ENCODE measurements at places on chromosomes 2 and 18.

DNA sequence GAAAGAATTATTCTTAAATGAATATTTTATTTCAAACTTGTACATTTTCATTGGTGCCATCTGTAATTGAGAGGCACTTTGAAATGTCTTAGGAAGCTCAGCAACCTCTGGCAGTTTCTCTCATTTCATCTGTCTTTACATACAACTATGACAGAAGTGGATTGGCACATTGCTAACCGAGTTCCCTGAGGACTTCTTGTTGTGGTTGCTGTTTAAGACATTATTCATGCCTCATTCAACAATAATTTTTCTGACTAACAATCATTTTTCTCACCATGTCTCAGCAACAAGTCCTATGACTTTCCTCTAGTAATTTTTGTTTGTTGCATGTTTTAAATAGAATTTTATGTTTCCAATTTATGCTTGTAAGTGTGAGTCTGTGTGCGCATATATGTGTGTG is 284.0 kb upstream of the CWC22 start:
- peak; percentile 41 for DNase-seq

- DNase-seq: peak; percentile 47
Measured at GRCh38 chr2:223314811-223315210, 262.8 kb downstream of the KCNE4 start.

- peak; percentile 73 for DNase-seq
Measured at GRCh38 chr2:204749319-204749718, 204.0 kb downstream of the PARD3B start.

DNA sequence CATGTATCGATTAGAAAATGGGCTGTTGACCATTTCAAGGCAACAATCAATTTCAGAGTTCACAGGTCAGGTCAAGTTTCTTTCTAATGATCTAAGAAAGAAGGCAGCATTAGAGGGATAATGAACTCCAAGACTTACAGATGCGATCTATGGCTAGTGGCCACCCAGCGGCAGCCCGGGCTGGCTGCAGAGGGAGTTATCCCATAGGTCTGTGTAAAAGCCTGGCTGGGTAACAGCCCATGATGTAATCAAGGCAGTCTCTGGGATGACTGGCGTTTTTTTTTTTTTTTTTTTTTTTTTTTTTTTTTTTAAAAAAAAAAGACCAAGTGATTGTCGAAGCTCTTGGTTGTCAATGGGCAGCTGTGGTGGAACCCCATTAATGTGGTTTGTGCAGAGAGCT is 171.1 kb upstream of the SKOR2 start:
- no peak for DNase-seq

GRCh38 chr2:161096336-161096735 is 63.9 kb upstream of the TANK start:
- peak; percentile 15 for DNase-seq

DNA sequence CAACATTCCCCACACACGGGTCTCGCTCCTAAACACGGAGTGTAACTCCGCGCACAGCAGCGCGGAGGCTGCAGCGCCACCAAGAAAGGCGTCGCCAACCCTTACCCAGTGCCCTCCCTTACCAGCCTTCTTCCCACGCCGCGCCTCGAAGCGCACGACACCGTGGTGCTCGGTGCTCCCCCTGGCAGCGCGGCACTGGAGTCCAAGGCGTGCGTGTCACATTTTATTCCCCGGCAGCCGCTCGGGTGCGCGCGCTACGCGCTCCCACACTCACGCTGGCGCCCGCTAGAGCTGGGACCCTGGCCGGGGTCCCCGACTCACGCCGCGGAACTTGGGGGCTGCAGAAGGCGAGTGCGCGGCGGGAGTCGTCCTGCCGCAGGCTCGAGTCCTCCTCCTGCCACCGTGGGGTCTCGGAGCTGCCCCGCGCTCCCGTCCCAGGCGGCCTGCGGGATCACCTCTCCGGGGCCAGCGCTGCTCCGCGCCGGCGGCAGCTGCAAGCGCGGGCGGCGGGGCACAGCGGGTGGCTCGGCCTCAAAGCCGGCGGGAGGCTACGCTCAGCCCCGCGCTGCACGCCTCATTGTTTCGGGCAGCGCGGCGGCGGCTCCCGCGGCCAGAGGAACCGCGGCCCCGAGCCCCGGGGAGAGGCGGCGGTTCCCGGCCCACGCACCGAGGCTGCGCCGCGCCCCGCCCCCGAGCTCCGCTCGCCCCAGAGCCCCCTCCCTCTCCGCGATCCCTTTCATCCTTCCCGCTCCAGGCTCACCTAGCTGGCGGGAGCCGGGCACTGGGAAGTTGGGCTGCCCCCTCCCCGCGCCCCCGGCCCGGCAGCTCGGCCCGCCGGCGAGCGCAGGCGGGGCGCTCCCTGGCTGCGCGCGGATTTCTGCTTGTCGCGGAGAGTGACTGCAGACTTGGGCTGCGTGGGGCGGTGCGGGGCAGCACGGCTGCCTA is at the start of gene ST6GAL2:
Gene ST6GAL2, minus strand, starts transcription at position 197 of the 945 bp plus-strand sequence. CDS start 42,190 bp downstream, outside the sequence.
- peak; percentile 37 for DNase-seq

GRCh38 chr2:7992612-7993602 is 688.9 kb upstream of the ID2 start:
- no peak for DNase-seq

- peak; percentile 65 for DNase-seq
Measured at GRCh38 chr2:7026742-7027141, 109.5 kb downstream of the RNF144A start.

- no peak for DNase-seq
Measured at GRCh38 chr2:54649633-54650032, 73.8 kb upstream of the EML6 start.

DNA sequence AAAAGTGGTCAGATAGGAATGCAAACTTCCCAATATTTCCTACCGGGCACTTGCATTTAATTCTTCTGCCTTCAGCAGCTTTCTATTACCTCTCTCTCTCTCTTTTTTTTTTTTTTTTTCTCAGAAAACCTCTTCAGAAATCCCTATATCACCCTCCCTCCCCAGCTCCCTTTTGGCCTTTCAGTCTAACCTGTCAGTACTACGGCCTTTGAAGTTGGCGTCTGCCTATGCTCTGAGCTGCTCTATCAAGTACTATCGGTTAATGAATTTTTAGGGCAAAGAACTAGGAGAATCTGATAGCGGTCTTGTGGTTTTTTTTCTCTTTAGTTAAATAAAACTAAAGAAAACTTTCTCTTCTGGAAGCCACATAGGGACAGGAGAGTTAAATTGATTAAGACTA is 122.4 kb upstream of the MAPRE2 start:
- no peak for DNase-seq

DNA sequence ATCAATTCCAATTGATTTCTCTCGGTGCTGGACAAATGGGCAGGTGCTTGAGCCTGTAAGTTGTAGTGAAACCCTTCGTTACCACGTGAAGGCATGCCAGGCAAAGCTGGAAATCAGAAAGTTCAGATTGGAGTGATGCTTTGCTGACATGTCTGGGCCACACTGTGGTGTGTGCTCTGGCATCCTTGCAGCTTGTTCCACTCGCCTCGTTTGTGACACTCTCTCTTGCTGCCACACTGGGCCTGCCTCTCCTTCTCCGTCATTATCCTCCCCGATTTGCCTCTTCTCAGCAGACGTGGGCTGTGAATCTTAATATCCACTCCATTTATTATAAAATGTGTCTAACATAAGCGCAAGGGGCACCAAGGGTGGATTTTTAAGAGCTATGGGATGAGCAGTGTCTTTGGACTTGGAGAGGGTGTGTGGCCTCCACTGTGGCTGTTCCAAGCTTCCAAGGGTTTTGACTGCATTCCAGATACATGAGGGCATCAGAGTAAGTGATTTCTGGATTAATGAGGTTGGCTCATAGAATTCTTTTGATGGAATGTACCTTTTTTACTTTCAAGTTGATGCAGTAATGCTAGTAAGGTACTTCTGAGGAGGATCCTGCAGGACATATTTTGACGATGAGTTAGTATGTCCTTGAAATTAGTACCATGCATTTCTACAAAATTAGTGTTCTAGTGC is 238.8 kb downstream of the TPGS2 start:
- peak; percentile 8 for DNase-seq

- DNase-seq: peak; percentile 88
Measured at GRCh38 chr2:1750933-1751766, 6.8 kb upstream of the PXDN start.

DNA sequence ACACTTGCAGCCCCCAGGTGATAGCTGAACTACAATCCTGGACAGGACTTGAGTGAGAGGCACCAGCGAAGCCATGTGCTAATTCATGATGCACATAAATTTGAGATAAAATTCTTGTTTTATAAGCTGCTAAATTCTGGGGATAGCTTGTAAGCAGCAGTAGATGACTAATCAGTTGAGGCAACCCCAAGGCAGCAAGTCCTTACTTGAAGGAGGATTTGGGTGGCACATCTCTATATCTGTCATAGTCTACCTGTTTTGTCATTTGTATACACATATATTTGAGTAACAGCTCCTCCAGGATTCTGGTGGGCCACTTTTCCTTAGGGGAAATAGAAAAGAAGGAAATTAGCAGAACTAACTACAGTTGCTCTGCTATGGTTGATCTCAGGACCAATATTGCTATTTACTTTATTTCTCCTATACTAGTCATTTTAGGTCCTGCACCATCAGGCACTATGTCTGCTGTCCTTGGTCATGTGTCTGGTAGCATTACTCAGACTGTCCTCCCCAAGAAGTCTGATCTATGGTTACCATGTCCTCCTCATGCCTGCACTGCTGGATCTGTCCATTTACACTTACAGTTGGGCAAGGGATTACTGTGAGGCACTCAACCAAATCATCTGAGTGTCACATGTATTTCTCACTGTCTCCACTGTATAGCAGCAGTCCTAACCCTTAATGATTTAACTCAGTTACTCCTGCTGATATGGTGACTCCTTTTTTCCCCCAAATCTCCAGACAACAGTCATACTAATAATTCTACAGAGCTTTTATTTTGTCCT is 436.0 kb upstream of the CWC22 start:
- no peak for DNase-seq

- DNase-seq: no peak
Measured at GRCh38 chr2:190701586-190701985, 52.7 kb downstream of the NAB1 start.

GRCh38 chr18:294566-294965 is 26.7 kb upstream of the THOC1 start:
- DNase-seq: no peak

DNA sequence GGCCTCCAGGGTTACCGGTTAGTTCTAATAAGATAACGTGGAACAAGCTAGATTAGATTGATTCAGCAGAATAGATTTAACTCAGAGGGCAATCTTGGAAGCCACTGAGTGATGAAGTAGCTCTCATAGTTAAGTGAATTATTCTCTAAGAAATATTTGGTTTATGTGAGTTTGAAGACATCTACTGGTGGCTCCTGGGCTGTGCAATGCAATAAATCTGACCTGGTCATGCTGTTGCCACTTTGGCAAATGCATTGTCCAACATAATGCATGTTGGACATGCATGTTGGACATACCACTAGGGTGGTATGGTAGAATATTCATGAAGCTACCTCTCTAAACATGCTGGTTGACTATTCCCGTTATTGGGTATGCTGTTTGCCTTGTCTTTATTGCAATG is 493.7 kb upstream of the VRK2 start:
- DNase-seq: no peak

GRCh38 chr2:2528846-2529245 is 197.8 kb upstream of the MYT1L start:
- no peak for DNase-seq

DNA sequence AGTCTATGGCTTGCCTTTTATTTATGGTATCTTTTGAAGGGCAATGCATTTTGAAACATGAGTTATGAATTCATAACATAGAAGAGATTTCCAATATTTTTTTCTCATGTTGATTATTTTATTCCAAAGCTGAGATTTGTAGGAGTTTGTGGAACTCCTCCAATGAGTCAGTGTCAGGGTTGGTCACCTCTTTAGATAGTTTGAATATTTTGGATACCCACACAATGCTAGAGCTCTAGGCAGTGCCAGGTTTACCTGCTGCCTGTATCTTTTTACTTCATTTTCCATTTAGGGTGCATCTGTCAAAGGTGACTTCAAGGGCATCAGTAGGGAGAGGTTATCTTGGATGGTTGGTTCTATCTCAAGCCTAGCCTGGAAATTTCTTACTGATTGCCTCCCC is 152.7 kb downstream of the CERS6 start:
- DNase-seq: no peak

DNA sequence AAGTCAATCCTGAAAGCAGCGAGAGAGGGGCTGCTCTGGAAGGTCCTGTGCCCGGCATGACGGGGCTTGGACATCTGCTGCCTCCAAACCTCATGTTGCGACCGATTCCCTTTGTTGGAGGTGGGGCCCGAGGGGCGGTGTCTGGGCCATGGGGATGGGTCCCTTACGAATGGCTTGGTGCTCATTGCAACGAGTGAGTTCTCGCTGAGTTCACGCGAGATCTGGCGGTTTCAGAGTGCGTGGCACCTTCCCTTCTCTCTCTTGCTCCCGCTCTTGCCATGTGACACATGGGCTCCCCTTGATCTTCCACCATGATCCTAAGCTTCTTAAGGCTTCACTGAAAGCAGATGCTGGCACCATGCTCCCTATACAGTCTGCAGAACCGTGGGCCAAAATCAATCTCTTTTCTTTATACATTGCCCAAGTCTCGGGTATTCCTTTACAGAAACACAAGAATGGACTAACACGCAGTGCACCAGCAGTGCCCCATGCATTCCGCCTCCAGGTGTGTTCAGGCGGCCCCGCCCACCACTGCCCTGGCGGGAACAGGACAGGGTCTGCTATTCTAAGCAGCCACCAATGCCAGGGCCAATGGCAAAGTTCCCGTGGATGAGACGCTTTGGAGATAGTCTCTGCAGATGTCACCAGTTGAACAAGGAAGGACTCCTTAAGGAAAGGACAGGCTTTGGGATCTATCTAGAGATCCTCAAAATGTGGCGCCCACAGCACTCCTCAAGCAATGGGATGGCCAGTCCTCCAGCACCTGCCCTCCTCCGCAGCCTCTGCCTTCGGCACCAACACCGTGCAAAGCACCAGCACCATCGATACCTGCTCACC is 63.4 kb downstream of the ZNF516 start:
- DNase-seq: no peak

DNA sequence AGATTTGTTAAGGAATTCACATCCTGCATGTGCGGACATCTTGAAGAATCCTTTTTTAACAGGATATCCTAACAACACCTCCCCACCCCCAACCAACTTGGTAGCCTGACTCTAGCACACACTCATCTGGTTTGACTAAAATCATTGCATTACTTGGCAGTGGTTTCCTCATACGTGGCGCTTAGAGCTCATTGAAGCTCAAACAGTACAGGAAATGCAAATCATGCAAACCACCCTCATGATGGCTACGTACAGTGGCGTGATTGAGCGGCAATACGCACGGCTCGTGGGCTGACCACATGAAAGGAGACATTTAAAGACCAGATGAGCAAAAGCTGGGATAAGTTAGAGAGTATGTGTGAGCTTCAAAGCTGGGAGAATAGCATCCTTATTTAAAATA is 336.2 kb downstream of the ZEB2 start:
- DNase-seq: no peak
